ENCODE measurements at places on chromosomes 12 and 14. TPM values are rescaled to one million over a fixed set of nuclear protein-coding genes. Genes with fewer than 3 reads are reported as not detected.

- H3K4me1 ChIP-seq, result peaks cover 42% of the 10 kb centered on the region
- DNase-seq, result no peak
- no peaks in the 10 kb centered on the region for H3K27me3 ChIP-seq
These were observed 38.9 kb downstream of the NIN start for GRCh38 chr14:50792051-50792477.

DNA sequence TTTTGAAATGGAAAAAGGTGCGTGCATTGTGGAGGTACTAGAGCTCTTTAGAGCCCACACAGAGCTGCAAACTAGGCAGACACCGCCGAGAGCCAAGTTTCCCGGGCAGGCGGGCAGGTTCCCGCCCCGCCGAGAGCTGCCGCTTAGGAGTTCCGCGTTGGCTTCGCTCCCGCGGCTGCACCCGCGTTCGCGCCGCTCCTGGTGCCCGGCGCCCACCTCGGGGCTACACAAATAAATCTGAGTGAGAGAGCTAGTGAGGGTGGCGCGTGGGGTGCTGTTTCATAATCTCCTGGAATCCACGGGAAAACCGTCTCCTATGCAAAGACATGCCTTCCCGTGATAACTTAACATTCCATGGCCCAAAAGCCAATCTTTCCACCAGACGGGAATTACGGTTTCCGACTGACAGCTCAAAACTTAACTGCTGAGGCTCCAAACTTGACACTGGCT is 645 bp downstream of the KITLG start:
- H3K27me3 ChIP-seq, result peaks cover 59% of the 10 kb centered on the region
- no peaks in the 10 kb centered on the region for H3K36me3 ChIP-seq
- peaks cover 7% of the 10 kb centered on the region for H3K4me1 ChIP-seq
- peak overlapping the region; percentile 72 for H3K4me3 ChIP-seq

GRCh38 chr12:132521200-132521580 is 31.2 kb downstream of the FBRSL1 start:
- H3K4me1 ChIP-seq, result no peaks in the 10 kb centered on the region
- DNase-seq, result no peak
- H3K27ac ChIP-seq, result no peak overlapping the region
- H3K4me3 ChIP-seq, result no peak overlapping the region

GRCh38 chr14:105527826-105528585 is 1.6 kb downstream of the TMEM121 start:
- no peak overlapping the region for H3K27ac ChIP-seq
- H3K27me3 ChIP-seq, result peaks cover 25% of the 10 kb centered on the region
- peak; percentile 75 for DNase-seq
- H3K4me3 ChIP-seq, result peak overlapping the region; percentile 71
- peaks cover 2% of the 10 kb centered on the region for H3K4me1 ChIP-seq

DNA sequence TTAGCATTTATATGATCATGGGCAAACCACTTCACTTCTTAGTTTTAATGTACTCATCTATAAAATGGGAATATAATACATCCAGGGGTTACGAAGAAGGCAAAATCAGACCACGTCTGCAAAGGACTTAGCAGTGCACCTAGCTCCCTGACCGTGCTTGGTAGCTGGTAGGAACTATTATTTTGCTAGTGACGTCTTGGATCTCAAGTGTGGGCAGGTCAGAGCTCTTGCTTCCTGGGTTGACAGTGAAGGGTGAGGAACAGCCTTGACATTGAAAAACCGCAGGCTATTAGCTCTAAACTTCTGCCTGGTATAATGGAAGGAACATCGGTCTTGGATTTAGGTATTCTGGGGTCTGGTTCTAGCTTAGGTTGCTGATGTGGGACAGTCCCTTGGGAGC is 89.3 kb upstream of the MED13L start:
- no peak for DNase-seq
- H3K36me3 ChIP-seq, result no peaks in the 10 kb centered on the region
- H3K27me3 ChIP-seq, result no peaks in the 10 kb centered on the region

DNA sequence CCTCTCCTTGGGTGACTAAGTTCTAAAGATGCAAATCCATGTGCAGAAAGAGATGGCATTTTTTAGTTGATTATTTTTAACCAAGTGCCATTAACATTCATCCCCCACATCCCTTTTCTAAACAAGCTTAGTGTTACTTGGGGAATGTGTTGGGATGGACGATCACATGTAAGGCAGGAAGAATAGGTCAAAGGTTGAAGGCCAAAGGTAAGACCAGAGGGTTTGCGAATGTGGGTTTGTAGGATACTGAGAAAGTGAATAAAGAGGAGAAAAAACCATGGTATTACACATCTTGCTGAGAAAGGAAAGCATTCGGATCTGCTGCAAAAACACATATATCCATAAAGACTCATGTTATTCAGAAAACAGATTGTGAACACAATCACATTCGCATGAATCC is 111.6 kb downstream of the GCH1 start:
- H3K27ac ChIP-seq, result no peak overlapping the region
- peaks cover 5% of the 10 kb centered on the region for H3K4me1 ChIP-seq

Gene CATSPERB
- 0.46 TPM for total RNA-seq

DNA sequence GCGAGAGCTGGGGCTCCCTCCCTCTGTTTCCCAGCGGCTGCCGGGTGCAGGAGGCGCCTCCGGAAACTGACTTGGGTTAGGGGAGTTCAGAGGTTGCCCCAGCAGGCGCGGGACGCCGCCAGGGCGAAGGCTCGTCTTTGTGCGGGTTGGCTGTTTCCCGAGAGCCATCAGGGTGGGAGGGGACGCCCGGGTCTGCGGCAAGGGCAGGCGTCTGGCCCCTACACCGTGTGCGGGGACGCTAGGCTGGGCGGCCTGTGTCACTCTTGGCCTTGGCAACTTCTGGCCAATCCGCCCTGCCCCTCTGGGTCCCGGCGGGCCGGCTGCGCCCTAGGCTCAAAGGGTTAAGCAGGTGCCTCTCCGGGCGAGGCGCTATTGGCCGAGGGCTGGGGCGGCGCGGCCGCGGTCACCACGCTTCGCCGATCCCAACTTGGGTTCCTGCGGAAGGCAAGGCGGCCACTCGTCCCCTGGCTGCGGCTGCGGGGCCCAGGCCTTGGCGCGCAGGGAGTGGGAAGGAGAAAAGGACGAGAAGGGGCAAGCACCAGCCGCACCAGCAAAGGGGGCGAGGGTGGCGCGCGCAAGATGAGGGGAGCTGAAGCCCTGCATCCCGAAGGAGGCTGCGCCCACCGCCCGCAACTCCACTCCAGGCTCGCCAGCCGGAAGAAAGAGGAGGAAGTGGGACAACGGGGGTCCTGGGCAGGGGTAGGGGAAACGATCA is 5.6 kb upstream of the NPAS3 start:
- DNase-seq, result no peak
- H3K4me1 ChIP-seq, result peaks cover under 1% of the 10 kb centered on the region
- peaks cover 62% of the 10 kb centered on the region for H3K27me3 ChIP-seq
- H3K36me3 ChIP-seq, result no peaks in the 10 kb centered on the region
- H3K4me3 ChIP-seq, result no peak overlapping the region

GRCh38 chr12:22164139-22164538 is 118.1 kb downstream of the CMAS start:
- H3K4me3 ChIP-seq, result no peak overlapping the region
- H3K4me1 ChIP-seq, result peaks cover 13% of the 10 kb centered on the region
- no peaks in the 10 kb centered on the region for H3K36me3 ChIP-seq
- H3K27me3 ChIP-seq, result no peaks in the 10 kb centered on the region

Gene NTF3
- not detected for total RNA-seq

- no peaks in the 10 kb centered on the region for H3K36me3 ChIP-seq
- no peaks in the 10 kb centered on the region for H3K4me1 ChIP-seq
- peaks cover 24% of the 10 kb centered on the region for H3K27me3 ChIP-seq
- DNase-seq, result no peak
- no peak overlapping the region for H3K4me3 ChIP-seq
These were observed 31.5 kb upstream of the BHLHE41 start for GRCh38 chr12:26156201-26156871.

Gene TTC8
- 3.1 TPM for total RNA-seq

DNA sequence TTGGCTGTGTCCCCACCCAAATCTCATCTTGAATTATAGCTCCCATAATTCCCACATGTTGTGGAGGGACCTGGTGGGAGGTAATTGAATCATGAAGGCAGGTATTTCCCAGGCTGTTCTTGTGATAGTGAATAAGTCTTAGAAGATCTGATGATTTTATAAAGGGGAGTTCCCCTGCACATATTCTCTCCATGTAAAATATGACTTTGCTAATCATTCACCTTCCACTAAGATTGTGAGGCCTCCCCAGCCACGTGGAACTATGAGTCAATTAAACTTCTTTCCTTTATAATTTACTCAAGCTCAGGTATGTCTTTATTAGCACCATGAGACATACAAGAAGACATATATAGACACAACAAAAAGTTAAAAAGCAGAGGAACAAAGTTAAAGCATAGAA is 120.0 kb downstream of the CPNE8 start:
- H3K4me1 ChIP-seq, result peaks cover 12% of the 10 kb centered on the region
- H3K36me3 ChIP-seq, result no peaks in the 10 kb centered on the region
- no peaks in the 10 kb centered on the region for H3K27me3 ChIP-seq
- H3K27ac ChIP-seq, result no peak overlapping the region

DNA sequence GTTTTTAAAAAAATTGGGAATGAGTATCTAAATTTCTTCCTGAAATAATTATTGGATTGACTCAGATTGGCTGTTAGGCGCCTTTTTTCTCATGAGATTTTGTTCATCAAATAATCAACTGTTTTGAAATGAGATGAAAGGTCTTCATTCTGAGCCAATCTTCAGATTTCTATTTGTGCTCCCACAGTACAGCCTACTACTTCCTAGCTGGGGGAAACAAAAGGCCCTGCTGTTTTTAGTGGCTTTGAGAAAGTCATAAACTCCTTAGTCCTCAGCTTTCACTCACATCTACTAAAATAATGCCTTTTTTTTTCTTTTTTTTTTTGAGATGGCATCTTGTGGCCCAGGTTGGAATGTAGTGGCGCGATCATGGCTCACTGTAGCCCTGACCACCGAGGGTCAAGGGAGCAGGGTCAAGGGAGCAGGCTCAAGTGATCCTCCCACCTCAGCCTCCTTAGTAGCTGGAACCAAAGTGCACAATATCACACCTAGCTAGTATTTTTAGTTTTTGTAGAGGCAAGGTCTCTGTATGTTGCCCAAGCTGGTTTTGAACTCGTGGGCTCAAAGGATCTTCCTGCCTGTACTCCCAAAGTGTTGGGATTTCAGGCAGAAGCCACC is 15.2 kb downstream of the NACA start:
- H3K4me3 ChIP-seq, result no peak overlapping the region
- H3K27ac ChIP-seq, result no peak overlapping the region
- DNase-seq, result no peak
- no peaks in the 10 kb centered on the region for H3K27me3 ChIP-seq
- no peaks in the 10 kb centered on the region for H3K4me1 ChIP-seq

GRCh38 chr14:70064136-70064865 is 124.5 kb downstream of the SLC8A3 start:
- no peak overlapping the region for H3K27ac ChIP-seq
- H3K36me3 ChIP-seq, result no peaks in the 10 kb centered on the region
- no peak for DNase-seq
- H3K4me1 ChIP-seq, result no peaks in the 10 kb centered on the region

DNA sequence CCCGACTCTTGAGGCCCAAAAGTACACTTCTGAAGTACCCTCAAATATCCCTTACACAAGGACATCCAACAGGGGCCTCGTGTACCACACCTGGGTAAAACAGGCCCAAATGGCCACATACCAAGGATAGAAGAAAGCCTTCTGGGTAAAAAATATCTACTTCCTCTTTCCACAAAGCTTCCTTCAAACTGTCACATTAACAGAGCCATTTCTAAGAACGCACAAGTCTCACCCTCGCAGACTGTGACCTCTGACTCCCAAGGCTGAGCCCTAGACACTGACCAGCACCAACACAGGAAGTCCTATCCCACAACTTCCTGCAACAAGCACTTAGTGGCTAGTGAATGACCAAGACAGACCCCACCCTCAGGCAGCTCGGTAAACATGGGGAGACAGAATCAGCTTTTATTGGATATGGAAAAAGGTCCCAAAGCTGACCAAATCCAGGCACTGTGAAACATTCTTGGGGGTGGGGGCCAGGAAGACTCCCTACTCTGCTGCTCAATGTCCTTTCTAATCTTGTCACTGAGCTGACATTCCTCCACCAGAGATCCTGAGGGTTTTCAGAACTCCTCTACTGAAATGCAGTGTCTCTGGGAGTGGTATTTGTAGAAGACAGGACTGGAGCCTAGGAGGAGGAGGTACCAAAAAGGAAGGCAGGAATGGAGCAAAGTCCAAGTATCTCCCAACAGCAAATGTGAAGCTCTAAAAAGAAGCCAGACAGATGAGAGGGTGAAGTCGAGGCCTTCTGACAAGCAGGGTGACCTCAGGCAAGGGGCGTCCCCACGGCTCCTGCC is 15.9 kb downstream of the KCTD10 start:
- no peak overlapping the region for H3K4me3 ChIP-seq
- peaks cover 44% of the 10 kb centered on the region for H3K36me3 ChIP-seq
- H3K27ac ChIP-seq, result peak overlapping the region; percentile 59
- H3K27me3 ChIP-seq, result no peaks in the 10 kb centered on the region
- no peak for DNase-seq

Gene CPSF6
- total RNA-seq, result 119 TPM

Gene HOXC12
- total RNA-seq, result not detected

DNA sequence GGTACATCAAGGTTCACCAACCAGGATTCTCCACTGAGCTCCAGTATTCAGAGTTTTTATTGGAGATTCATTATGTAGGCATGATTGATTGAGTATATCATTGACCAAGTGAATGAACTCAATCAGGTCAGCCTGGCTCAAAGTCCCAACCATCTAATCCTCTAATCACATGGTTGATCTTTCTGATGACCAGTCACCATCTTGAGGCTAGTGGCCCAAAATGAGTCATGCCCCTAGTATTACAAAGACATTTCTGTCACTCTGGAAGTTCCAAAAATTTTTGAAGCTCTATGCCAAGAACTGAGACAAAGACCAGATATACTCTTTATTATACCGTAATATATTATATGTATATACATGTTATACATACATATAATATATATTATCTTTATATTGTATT is 75.9 kb upstream of the ATF7IP start:
- H3K4me3 ChIP-seq, result no peak overlapping the region
- no peaks in the 10 kb centered on the region for H3K4me1 ChIP-seq
- no peak overlapping the region for H3K27ac ChIP-seq
- no peak for DNase-seq

Gene PDE3A
- total RNA-seq, result 0.07 TPM

Gene FGF23
- total RNA-seq, result not detected

- peaks cover 50% of the 10 kb centered on the region for H3K36me3 ChIP-seq
- H3K27ac ChIP-seq, result no peak overlapping the region
- no peak for DNase-seq
- no peaks in the 10 kb centered on the region for H3K27me3 ChIP-seq
These were observed 10.9 kb downstream of the DCP1B start for GRCh38 chr12:1993341-1993740.

Gene CEBPE
- not detected for total RNA-seq

GRCh38 chr14:75675265-75675960 is 14.4 kb downstream of the TTLL5 start:
- peaks cover 18% of the 10 kb centered on the region for H3K4me1 ChIP-seq
- H3K27me3 ChIP-seq, result no peaks in the 10 kb centered on the region
- no peak overlapping the region for H3K4me3 ChIP-seq
- no peak overlapping the region for H3K27ac ChIP-seq
